ENCODE measurements at places on chromosomes 1 and 21.

GRCh38 chr1:199404191-199404590 is 623.3 kb upstream of the NR5A2 start:
- no peak for DNase-seq

DNA sequence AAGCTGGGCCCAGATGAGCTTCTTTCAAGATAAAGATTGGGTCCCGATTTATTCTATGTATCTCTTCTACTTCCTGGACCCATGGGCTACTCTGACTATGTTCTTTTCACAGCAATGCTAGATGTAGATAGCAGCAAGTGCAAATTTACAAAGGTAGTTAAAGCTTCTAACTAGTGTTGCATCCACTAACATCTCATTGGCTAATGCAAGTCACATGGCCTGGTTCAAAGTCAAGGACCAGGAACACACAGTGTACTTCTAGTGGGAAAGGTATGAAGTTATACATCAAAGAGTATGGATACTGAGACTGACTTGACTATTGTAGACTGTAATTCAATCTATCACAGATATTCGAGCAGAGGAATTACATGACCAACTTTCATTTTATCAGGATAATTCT is 588.8 kb downstream of the PLA2G4A start:
- DNase-seq: no peak

DNA sequence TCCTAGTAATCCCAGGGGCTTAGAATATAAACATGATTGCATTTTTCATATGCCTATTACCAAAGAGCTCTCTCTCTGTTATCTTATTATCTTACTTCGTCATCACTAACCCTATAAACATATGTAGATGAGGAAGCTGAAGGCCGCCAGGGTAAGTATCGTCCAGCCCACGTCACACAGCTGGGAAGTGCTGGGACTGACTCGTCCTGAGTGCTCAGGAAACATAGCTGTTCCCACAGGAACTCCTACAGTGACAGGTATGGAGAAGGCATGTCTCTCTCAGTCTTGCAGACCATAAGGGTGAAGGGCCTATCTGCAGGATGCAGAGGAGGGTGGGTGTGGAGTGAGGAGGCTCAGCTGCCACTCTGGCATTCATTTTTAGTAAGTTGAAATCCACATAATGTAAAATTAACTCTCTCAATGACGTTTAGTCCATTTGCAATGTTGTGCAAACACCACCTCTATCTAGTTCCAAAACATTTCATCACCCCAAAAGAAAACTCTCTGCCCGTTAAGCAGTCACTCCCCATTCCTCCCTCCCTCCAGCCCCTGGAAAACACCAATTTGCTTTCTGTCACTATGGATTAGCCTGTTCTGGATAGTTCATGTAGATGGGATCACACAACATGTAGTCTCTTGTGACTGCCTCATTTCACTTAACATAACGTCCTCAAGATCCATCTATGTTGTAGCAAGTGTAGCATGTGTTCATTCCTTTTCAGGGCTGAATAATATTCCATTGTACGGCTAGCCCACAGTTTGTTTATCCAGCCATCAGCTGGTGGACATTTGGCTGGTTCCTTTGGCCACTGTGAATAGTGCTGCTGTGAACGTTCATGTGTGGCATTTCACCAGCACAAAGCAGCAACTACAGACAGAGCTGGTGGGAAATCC is 68.3 kb downstream of the TCP10L start:
- no peak for DNase-seq

GRCh38 chr1:96482616-96483015 is 239.0 kb upstream of the PTBP2 start:
- DNase-seq: no peak

- DNase-seq: no peak
Measured at GRCh38 chr1:116391185-116391584, 18.1 kb downstream of the ATP1A1 start.

DNA sequence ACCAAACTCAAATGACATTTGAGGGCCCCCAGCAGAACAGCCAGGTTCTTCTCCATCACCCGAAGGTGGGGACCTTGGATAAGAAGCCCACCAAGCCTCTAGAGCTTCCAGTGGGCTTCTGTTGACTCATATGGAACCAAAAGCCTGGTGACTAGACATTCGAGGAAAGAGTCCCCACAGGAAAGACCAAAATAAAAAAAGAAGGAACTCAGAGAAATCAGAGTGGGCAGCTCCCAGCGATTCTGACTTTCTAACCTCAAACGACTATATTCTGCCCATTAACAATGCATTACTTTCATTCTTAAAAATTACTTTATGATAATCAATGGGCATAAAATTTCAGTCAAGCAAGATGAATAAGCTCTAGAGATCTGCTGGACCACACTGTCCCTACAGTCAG is 9.6 kb upstream of the CHIT1 start:
- no peak for DNase-seq

- no peak for DNase-seq
Measured at GRCh38 chr1:57927003-57927402, 503.1 kb upstream of the DAB1 start.

GRCh38 chr21:45893740-45894449 is 87.7 kb upstream of the COL6A1 start:
- peak; percentile 88 for DNase-seq

DNA sequence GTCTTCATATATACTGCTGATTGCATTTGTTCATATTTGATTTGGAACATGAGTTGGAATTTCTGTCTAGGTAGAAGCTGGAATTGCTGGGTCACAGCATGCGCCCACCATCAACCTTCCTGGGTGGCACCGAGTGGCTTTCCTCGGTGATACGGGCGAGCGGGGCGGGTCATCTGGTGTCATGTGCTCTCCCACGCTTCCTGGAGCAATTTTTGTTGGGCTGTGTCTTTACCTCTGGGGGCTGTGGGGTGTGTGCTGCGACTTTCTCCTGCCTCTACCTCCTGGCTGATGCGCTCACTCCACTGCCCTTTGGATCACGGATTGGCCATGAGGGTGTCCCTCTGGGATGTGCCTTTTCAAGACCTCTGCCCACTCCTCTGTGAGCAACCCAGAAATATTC is 108.7 kb upstream of the COL6A1 start:
- DNase-seq: no peak

DNA sequence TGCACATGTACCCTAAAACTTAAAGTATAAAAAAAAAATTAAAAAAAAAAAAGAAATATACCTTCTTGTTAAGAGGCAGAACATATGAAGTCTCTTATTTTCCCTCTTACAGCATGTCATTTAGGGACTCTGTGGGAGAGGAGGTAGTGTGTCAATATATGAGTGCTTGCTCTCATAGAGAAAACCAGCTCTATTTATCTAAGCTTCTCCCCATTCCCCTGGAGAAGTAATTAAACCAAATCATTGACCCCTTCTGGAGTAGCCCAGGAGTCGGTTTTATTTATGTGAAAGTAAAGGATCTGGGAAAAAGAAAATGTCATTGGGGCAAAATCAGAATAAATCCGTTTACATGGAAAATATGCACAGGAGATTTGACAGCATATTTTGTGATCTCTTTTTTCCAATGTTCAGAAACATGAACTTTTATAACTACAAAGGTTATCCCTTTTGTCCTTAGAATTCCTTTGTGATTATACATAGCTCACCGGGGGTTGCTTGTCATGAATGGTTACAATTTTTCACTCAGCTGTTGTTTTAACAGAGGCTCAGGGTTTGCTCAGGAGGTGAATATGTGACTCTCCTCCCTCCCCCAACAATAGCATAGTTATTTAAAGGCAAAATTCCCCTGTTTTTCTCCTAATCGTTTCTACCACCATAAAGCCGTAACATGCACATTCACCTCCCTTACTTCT is 114.5 kb upstream of the C1orf21 start:
- DNase-seq: no peak

DNA sequence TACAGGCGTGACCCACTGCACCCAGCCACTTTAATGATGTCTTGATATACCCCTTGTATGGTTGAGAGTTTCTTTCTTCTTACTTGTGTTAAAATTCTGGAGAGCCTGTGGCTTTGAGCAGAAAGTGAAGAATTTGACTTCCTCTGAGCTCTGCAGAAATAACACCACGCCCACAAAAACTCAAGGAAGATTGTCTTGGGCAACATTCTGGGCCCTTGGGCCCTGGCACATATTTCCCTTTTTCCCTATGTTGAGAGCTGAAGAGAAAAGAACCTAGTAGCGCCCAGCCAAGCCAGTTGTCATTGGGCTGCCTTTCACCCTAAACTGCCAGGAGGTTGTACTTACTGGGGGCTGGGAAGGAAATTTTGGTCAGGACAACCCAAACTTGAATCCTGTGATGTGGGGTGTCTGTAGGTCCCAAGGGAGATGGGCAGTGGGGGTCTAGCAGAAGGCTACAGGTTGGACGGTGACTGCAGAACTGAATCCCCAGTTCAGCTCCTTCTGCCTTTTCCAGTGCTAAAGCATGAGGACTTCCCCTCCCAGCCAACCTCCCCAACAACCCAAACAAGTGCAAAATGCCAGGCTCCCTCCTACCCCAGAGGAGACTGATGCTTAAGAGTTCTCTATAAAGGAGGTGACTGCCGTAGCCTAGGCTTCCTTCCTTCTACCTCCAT is 11.7 kb upstream of the SNAPIN start:
- DNase-seq: no peak

GRCh38 chr1:62613325-62613727 is 16.0 kb downstream of the ANGPTL3 start:
- DNase-seq: no peak

DNA sequence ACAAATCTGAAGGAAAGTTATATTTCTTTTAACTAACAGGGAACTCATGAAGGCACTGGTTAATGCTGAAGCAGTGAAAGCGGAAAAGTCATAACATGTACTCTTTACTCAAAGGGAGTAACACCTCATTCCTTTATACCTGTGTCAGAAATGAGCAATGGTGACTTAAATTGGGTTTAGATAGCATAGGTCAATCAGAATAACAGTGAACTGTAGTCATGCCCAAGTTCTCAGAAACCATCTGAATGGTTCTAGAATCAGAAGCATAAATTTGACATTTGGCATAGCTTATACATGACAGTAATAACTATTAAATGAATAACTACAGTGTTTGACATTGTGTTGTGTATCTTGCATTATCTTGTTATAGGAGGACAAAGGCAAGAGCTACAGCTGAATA is 382.0 kb downstream of the NUF2 start:
- no peak for DNase-seq
